Urinary bladder (tissue), 4 donors: ENCODE measurements at places on chromosomes 3 and 15. TPM values are rescaled to one million over a fixed set of nuclear protein-coding genes. Genes with fewer than 3 reads are reported as not detected.

- no peak for DNase-seq
Measured at GRCh38 chr3:180048103-180048502, 11.4 kb upstream of the PEX5L start.

DNA sequence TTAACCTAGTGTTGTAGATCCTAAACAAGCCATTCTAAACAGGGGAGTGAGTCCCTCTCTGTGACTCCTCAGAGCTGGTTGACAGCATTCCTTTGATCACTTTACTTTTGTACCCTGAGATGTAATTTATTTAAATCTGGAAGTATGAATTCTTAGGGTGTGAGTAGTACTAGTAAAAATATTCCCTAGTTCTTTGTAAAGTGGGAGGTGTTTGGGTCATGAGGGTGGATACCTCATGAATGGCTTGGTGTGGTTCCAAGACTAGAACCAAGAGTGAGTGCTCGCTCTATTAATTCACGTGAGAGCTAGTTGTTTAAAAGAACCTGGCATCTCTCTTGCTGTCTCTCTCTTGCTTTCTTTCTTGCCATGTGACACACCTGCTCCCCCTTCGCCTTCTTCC lies 223.7 kb downstream of the SQOR start:
- no peak for DNase-seq

- DNase-seq = no peak
Measured at GRCh38 chr3:194087280-194087679, 48.7 kb upstream of the HES1 start.

- no peak for DNase-seq
Measured at GRCh38 chr3:172982736-172983364, 158.2 kb downstream of the SPATA16 start.

MRAS gene
- 22.9 TPM for total RNA-seq

UNC13C gene
- total RNA-seq = 9.9 TPM

TIGIT gene
- total RNA-seq = 0.21 TPM

NPAP1 gene
- 0.58 TPM for total RNA-seq

IQCH gene
- total RNA-seq = 4.8 TPM
